ENCODE measurements at places on chromosomes 3 and 15.

DNA sequence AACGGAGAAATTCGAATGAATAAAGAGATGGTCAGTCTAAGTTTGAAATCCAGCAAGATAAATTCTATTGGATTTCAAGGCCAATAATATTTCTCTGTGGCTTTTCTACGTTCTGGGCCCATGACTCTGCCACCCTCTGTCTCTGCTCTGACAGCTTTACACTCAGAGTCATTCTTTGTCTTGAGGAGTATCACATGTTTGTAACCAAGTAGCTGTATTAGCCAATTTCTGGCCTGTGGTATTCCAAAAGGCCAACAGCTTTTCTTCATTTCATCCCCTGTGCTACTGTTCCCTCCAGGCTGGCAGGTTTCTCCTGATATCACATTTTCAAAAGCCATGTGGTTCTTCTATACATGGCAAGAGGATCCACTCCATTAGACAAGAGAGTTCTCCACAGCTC is 324.1 kb upstream of the CNTN4 start:
- no peak for DNase-seq

GRCh38 chr3:128749035-128749434 is 23.1 kb downstream of the RAB7A start:
- DNase-seq, result no peak

DNA sequence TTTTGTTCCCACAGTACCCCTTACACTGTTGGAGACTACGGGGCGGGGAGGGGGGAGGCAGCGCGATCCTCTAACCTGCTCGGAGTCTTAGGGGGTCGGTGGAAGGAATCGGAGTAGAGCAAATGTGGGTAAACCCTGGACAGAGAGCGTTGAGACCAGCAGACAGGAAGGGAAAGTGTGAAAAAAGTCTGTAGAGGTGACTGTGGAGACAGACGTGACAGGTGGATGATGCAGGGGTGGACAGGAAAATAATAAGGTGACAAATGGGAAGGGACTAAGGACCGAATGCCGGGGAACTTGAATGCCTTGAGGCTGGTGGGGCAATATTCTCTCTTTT is 424 bp downstream of the EAF2 start:
- no peak for DNase-seq

- peak; percentile 19 for DNase-seq
Observed at GRCh38 chr3:113331187-113331586, 110.1 kb downstream of the CFAP44 start.

GRCh38 chr15:78938658-78939488 is 6.0 kb downstream of the CTSH start:
- DNase-seq, result no peak

DNA sequence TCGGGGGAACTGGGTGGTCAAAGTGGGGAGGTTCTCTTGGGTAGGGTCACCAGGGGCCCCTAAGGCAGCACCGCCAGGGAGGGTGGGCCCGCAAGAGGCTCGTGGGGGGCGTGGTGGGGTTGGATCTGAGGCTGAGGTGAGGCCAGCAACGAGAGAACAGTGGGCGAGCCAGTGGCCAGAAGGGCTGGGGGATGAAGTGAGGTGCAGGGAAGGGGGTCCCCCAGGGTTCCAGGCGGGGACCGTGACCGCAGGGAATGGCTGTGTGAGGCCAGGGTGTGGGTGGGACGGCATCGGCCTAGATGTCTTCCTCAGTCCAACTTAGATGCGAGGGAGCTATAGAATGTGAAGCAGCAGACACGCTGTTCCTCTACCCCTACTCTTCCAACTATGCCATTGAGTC is 78.2 kb downstream of the SNRK start:
- no peak for DNase-seq

- DNase-seq, result peak; percentile 95
Observed at GRCh38 chr15:75625542-75626347, at the start of gene SNUPN. TSS of gene SNUPN (minus strand) at chr15:75625725. CDS start at chr15:75621051, 4,674 bp downstream.

GRCh38 chr3:194221336-194221735 is 85.4 kb downstream of the HES1 start:
- no peak for DNase-seq

- no peak for DNase-seq
Observed at GRCh38 chr3:172136330-172136729, 97.0 kb downstream of the FNDC3B start.

GRCh38 chr3:14412831-14413380 is 10.5 kb downstream of the SLC6A6 start:
- DNase-seq, result no peak

- no peak for DNase-seq
Observed at GRCh38 chr3:25563601-25564000, 101.1 kb downstream of the TOP2B start.

GRCh38 chr3:126129398-126129891 is 45.5 kb upstream of the SLC41A3 start:
- no peak for DNase-seq

- DNase-seq, result peak; percentile 53
Observed at GRCh38 chr15:70783041-70783440, 19.7 kb upstream of the UACA start.

- DNase-seq, result no peak
Observed at GRCh38 chr15:78837543-78837942, 26.3 kb upstream of the ADAMTS7 start.

DNA sequence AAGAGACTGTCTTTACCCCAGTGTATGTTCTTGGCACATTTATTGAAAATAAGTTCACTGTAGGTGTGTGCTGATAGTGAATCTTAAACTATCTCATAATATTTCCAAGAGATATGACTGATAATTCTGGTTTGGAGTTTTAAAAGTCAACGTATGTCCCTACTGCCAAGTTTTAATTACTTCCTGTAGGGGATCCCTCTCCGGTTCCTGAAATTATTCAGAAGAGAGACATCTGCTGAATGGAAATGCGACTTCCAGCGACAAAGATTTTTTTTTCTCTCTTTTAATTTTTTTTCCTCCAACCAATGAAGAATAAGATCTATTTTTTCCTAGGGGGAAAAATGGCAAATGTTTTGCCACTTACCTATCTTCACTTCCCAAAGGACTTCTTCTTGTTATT is 498.9 kb upstream of the TGFBR2 start:
- no peak for DNase-seq

GRCh38 chr3:123169492-123169929 is 32.2 kb upstream of the SEC22A start:
- DNase-seq, result peak; percentile 11

DNA sequence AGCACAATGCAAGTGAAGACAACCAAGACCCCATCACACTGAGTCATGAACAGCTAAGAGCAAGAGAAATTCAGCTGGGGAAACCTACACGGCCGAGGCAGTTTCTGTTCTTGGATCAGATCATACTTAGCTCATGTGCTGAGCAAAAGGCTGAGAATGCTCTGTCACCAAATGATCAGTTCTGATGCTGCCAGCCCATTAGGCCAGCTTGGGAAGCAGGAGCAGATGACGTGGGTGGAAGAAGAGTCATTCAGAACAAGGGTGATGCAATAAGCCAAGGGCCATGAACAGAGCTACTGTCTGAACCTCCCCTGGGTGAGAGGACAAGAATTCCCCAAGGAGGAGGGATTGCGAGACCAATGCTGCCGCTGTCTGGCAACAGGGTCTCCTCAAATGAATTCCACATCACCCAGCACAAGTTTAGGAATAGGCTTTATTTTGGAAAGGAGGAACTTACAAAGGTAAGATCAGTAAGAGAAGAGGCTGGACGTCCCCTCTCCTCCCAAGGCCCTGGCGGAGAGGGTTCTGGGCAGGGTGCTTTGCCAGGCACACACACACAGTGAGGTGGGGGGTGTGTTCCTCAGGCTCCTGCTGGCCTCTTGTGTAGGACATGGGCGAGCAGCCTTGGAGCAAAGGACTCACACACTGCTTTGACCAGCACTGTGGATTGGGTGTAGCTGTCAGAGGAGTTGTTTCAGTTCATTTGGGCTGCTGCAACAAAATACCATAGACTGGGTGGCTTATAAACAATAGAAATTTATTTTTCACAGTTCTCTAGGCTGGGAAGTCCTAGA is 65.6 kb upstream of the CTXND1 start:
- peak; percentile 46 for DNase-seq

- DNase-seq, result no peak
Observed at GRCh38 chr3:72839057-72839456, 9.2 kb downstream of the SHQ1 start.

GRCh38 chr3:173986861-173987410 is 589.4 kb downstream of the NLGN1 start:
- no peak for DNase-seq

DNA sequence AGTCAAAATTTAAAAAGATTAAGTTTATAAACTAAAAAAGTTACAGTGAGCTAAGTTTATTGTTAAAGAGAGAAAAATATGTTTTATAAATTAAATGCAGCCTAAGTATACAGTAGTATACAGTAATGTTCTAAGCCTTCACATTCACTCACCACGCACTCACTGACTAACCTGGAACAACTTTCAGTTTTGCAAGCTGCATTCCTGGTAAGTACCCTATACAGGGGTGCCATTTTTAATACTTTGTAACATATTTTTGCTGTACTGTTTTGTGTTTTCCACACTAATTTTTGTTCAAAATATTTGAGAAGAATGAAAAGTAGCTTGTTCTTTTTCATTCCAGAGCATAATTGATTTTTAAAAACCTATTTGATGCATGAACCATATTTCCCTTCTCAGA is 524.9 kb downstream of the RBMS3 start:
- no peak for DNase-seq

DNA sequence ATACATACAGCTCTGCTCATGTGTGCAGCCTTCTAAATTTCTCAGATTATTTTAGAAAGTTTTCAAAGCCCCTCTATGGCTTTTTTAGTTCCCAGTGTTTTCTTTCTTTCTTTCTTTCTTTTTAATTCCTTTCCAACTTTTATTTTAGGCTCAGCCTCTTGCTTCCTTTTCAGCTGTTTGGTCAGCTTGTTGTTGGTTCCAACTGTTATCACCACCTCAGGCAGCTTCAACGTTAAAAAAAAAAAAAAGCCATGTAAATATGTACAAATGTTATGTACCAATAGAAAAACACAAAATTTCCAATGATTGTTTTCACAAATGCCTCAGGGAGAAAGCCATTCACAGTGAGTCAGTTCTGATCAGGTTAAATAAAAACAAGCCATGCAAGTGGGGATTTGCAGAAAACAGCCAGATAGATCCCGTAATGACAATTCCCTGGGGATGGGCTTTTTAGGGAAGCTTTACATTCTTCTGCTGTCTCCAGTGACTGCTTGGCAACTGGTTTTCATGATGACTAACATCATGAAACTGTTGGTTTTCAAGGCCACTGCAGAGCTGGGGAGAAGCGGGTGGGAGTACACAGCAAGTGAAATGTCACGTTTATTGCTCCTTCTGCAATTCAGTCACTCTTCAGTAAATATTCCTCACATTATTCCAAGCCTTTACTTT is 908.4 kb downstream of the EPHA3 start:
- peak; percentile 3 for DNase-seq

GRCh38 chr3:3605226-3605625 is 194.0 kb upstream of the LRRN1 start:
- no peak for DNase-seq

DNA sequence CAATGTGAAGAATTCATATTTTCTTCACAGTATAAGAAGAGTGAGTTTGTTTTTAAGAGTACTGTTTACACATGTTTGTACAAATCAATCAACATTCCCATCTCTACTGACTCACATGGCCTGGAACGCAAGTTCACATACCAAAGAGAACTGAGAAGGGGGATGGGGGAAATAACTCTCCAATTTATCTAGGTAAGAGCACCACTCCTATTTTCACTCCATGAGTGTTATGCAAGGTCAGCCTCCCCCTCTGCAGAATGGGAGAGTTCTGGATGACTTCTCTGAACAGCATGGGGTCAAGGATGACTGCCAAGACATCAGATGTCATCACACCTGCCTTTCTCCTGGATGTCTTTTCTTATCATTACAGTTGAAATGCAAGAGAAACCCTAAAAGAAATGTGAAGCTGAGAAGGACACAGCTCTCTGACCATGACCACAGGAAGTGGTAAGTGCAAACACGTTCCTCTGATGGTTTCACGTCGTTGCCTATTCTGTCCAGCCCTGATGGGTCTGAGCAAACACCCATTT is 95.2 kb downstream of the SEMA6D start:
- no peak for DNase-seq

- peak; percentile 74 for DNase-seq
Observed at GRCh38 chr15:53851110-53851848, 91.8 kb upstream of the WDR72 start.

GRCh38 chr3:133568294-133569014 is 5.0 kb upstream of the CDV3 start:
- no peak for DNase-seq

GRCh38 chr3:32194653-32195052 is 43.8 kb upstream of the CMTM8 start:
- no peak for DNase-seq

- no peak for DNase-seq
Observed at GRCh38 chr3:126109880-126110235, 25.9 kb upstream of the SLC41A3 start.
